ENCODE measurements at places on chromosomes 6 and 20. TPM values are rescaled to one million over a fixed set of nuclear protein-coding genes. Genes with fewer than 3 reads are reported as not detected.
A peak's percentile ranks its signal among the peaks of the same experiment; 100 is the strongest.

Gene TRIM40
- total RNA-seq, result not detected

Gene TCP1
- total RNA-seq, result 157 TPM

Gene GJA10
- total RNA-seq, result not detected

DNA sequence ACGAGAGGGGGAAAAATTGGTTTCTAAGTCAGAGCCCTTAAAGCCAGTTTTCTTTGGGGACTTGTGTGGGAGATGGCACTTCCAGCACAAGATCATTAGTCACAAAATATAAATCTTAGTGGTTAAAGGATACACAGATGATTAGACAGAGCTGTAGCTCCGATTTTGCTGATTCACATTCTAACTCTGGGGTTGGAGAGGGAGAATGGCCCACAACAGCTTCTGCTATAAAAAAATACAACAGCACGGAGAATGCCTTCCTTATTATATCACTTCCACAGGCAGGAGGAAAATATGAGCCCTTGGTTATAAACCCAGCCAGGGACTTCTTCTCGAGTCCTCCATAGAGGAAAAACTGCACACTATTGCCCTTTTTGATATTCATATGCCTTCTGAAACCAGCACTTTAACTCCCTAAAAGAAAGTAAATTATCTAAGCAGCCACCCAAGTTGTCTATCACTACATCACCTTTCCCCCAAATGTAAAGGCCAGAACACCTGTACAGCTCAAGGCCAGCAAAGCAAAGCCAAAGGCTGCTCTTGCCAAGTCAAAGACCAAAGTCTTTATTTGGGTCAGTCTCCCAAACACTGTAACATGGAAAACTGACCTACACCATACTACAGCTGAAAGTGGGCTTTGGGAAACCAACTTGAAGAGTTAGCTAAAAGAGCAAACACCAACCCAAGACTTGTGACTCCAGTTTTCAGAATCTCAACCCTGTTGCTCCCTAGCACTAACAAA lies 10.4 kb downstream of the MRPL14 start:
- peak overlapping the region; percentile 100 for H3K27ac ChIP-seq
- H3K27me3 ChIP-seq, result no peaks in the 10 kb centered on the region
- H3K36me3 ChIP-seq, result no peaks in the 10 kb centered on the region
- peaks cover 85% of the 10 kb centered on the region for H3K4me1 ChIP-seq
- DNase-seq, result no peak

DNA sequence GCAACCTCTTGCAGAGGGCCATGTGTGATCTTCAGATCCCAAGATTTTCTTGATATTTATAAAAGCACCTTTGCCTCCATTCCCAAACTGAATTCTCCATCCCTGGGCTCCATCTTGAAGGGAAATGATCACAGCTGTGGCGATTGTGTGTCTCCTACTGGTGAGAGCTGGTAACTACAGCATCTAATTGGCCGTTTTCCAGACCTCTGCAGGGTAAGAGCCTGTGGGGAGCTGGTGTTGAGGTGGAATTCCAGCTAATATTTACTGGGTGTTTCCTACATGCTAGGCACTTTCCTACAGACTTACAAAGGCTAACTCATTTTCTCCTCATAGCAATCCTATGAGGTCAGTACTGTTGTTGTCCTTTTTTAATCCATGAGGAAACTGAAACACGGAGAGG lies 59.2 kb upstream of the FNDC1 start:
- H3K4me3 ChIP-seq, result no peak overlapping the region
- H3K36me3 ChIP-seq, result no peaks in the 10 kb centered on the region
- no peaks in the 10 kb centered on the region for H3K27me3 ChIP-seq
- peaks cover 14% of the 10 kb centered on the region for H3K4me1 ChIP-seq

DNA sequence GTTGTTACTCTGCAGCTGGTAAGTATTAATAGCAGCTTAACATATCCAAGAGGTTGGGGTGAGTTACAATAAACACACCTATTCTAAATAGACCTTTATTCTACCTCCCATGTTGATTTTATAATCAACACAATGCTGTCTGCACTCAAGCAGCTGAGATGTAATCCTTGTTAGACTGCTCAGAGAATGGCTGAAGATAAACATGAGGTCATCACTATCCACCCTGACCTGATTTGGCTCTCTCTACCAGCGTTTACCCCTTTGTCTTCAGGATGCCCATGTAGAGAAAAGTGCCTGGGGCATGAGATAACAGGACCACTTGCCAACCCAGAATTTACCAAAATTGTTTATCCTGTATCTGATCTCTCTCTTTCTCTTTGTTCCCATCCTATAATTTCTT lies 220.7 kb upstream of the DEFB112 start:
- no peak for DNase-seq
- no peak overlapping the region for H3K4me3 ChIP-seq
- H3K27me3 ChIP-seq, result no peaks in the 10 kb centered on the region

Gene LRRC1
- total RNA-seq, result 0.67 TPM

GRCh38 chr6:108895571-108895970 lies 47.3 kb downstream of the ARMC2 start:
- DNase-seq, result no peak
- H3K4me1 ChIP-seq, result peaks cover 37% of the 10 kb centered on the region
- H3K36me3 ChIP-seq, result no peaks in the 10 kb centered on the region
- H3K27me3 ChIP-seq, result no peaks in the 10 kb centered on the region
- no peak overlapping the region for H3K4me3 ChIP-seq

Gene SYNDIG1
- total RNA-seq, result 0.20 TPM

Gene CALHM5
- total RNA-seq, result 0.56 TPM

DNA sequence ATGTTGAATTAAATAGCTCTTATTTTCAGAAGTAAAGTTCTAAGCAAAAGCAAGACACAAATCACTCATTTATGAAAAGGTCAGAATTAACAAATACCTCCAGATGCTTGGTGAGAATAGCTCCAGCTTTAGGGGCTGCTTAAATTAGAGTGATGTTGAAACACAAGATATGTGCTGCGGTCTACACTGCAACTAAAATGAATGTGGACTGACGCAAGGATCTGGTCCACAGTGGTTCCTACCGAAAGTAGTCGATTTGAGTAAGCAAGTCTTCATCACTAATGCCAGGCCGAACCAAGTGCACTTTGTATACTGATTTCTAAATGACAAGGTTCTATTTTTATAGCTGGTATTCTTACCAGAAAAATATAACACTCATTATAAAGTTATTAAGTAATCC lies 96.3 kb downstream of the PRDM1 start:
- H3K4me1 ChIP-seq, result no peaks in the 10 kb centered on the region
- no peaks in the 10 kb centered on the region for H3K27me3 ChIP-seq
- no peak overlapping the region for H3K4me3 ChIP-seq

GRCh38 chr6:18042536-18043145 lies 55.2 kb upstream of the KIF13A start:
- no peak overlapping the region for H3K4me3 ChIP-seq
- no peaks in the 10 kb centered on the region for H3K4me1 ChIP-seq
- no peaks in the 10 kb centered on the region for H3K27me3 ChIP-seq
- H3K36me3 ChIP-seq, result no peaks in the 10 kb centered on the region
- H3K27ac ChIP-seq, result no peak overlapping the region

DNA sequence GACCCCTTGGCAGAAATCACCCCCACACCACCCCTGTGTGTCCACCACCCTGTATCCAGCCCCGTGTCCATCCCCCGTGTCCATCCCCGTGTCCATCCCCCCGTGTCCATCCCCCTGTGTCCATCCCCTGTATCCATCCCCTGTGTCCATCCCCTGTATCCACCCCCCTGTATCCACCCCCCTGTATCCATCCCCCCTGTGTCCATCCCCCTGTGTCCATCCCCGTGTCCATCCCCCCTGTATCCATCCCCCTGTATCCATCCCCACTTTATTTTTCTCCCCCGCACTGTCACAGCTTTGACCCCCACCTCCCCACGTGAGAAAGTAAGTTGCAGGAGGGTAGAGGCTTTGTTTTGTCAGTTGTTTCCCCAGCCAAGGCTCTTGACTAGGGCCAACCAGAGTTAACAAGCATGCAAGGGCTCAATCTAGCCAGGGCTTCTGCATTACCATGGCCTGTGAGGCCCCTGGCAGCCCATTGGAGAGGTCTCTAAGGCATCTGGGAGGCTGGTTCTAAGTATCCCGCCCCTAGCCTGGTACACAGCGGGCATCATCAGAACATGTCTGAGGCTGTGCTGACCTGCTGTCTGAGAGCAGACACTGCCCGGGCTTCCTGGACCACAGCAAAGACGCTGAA lies 18.1 kb upstream of the SIRPA start:
- no peaks in the 10 kb centered on the region for H3K36me3 ChIP-seq
- no peak overlapping the region for H3K27ac ChIP-seq
- no peaks in the 10 kb centered on the region for H3K27me3 ChIP-seq
- no peak for DNase-seq

DNA sequence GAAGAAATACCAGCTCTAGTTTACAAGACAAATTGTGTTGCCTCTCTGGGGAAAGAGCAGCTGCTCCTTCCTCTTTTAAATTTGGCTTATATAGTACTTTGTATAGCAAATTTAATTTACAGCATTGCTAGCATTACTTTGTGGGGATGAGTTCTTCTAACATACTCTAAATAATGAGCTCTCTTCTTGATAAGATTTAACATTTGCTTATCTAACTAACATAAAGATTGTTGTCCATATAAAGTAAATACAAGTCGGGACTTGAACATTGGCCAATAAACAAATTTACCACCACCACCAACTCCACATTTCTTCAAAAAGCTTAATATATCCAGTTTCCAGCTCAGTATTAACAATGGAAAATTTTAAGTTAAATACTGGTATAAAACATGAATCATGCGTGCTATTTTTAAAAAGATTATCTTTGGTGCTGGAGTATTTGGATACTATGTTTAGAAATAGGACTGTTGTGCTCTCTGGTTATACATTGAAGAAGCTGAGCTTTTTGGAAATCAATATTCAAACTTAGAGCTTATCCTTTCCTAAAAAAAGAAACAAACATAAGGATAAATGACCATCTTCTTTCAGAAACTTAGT lies 1146.9 kb upstream of the GJE1 start:
- H3K36me3 ChIP-seq, result no peaks in the 10 kb centered on the region
- H3K27me3 ChIP-seq, result no peaks in the 10 kb centered on the region
- H3K4me1 ChIP-seq, result peaks cover 29% of the 10 kb centered on the region
- no peak overlapping the region for H3K4me3 ChIP-seq
- DNase-seq, result no peak

- H3K27me3 ChIP-seq, result no peaks in the 10 kb centered on the region
- peak overlapping the region; percentile 79 for H3K4me3 ChIP-seq
- DNase-seq, result no peak
- no peaks in the 10 kb centered on the region for H3K4me1 ChIP-seq
These were observed 1.1 kb downstream of the L3MBTL3 start for GRCh38 chr6:130019326-130020072.

All from gastrocnemius medialis (tissue), 4 donors.